ENCODE measurements at places on chromosomes 11 and 22.
A peak's percentile ranks its signal among the peaks of the same experiment; 100 is the strongest.

GRCh38 chr22:44743804-44744211 is 8.6 kb upstream of the ARHGAP8 start:
- no peaks in the 10 kb centered on the region for H3K27me3 ChIP-seq
- no peak overlapping the region for H3K4me3 ChIP-seq
- H3K4me1 ChIP-seq, result peaks cover 6% of the 10 kb centered on the region

DNA sequence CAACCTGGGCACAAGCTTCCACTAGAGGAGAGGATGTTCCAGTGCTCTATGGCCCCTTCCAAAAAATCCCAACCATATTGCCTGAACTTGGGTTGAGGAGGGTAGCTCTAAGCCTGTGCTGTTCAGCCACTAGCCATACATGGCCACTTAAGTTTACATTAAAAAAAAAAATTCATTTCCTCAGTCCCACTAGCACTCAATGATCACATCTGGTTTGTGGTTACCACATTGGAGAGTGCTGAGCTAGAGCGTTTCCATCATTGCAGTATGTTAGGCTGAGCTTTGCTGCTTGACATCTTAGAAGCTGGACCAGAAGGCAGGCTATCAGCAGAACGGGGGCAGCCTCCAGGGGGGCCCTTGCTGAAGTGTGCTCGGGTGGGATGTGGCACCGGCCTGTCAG is 43.5 kb upstream of the CYP2D6 start:
- peaks cover 20% of the 10 kb centered on the region for H3K4me1 ChIP-seq
- DNase-seq, result no peak
- no peaks in the 10 kb centered on the region for H3K27me3 ChIP-seq
- H3K36me3 ChIP-seq, result peaks cover 30% of the 10 kb centered on the region

GRCh38 chr11:116420770-116421528 is 351.8 kb downstream of the BUD13 start:
- H3K27me3 ChIP-seq, result peaks cover 84% of the 10 kb centered on the region
- no peak overlapping the region for H3K4me3 ChIP-seq
- H3K27ac ChIP-seq, result no peak overlapping the region
- H3K4me1 ChIP-seq, result no peaks in the 10 kb centered on the region
- no peak for DNase-seq

- no peak overlapping the region for H3K4me3 ChIP-seq
- peaks cover 11% of the 10 kb centered on the region for H3K27me3 ChIP-seq
- no peaks in the 10 kb centered on the region for H3K4me1 ChIP-seq
- no peaks in the 10 kb centered on the region for H3K36me3 ChIP-seq
Observed at GRCh38 chr11:102853956-102854355, 10.5 kb upstream of the MMP3 start.

DNA sequence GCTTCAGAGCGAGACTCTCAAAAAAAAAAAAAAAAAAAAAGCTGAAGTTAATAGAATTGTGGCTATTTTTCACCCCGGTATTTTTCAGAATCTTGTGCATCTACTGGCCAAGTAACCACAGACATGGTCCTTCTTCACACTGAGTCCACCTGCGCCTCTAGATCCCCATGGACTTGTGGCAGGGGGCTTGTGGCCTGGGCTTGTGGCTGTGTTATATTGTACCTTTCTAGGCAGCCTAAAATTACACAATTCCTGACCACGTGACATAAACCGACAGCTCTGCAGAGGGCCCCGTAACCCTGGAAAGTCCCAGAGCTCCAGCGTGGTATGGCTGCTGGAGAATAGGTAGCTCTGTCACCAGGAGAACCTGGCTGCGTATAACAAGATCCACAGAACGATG is 10.9 kb upstream of the NAALADL1 start:
- no peaks in the 10 kb centered on the region for H3K36me3 ChIP-seq
- no peak overlapping the region for H3K27ac ChIP-seq
- no peaks in the 10 kb centered on the region for H3K27me3 ChIP-seq
- H3K4me1 ChIP-seq, result no peaks in the 10 kb centered on the region
- H3K4me3 ChIP-seq, result no peak overlapping the region

DNA sequence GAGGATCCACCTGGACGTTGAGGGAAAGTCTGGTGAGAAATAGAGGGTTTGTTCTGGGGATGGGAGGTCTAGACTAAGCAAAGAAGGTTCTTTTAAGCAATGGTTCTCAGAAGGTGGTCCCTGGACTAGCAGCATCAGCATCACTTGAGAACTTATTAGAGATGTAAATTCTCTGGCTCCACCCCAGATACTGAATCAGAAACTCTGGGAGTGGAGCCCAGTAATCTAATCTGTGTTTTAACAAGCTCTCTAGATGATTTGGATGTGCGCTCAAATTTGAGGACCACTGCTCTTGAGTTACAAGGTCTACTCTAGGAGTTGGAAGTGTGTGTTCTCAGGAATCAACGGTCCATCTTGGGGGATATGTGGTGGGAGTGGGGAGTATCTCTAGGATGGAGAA is 3.3 kb upstream of the ABCG4 start:
- no peak overlapping the region for H3K27ac ChIP-seq
- DNase-seq, result no peak
- no peaks in the 10 kb centered on the region for H3K4me1 ChIP-seq
- no peaks in the 10 kb centered on the region for H3K36me3 ChIP-seq

- no peak for DNase-seq
- no peak overlapping the region for H3K27ac ChIP-seq
- no peak overlapping the region for H3K4me3 ChIP-seq
- no peaks in the 10 kb centered on the region for H3K36me3 ChIP-seq
Observed at GRCh38 chr11:106999196-106999595, 19.1 kb downstream of the GUCY1A2 start.

- H3K4me3 ChIP-seq, result no peak overlapping the region
- H3K27ac ChIP-seq, result no peak overlapping the region
- no peaks in the 10 kb centered on the region for H3K27me3 ChIP-seq
- H3K36me3 ChIP-seq, result no peaks in the 10 kb centered on the region
Observed at GRCh38 chr11:23406131-23406819, 546.0 kb upstream of the CCDC179 start.

- no peaks in the 10 kb centered on the region for H3K4me1 ChIP-seq
- no peaks in the 10 kb centered on the region for H3K27me3 ChIP-seq
- no peaks in the 10 kb centered on the region for H3K36me3 ChIP-seq
- no peak overlapping the region for H3K27ac ChIP-seq
Observed at GRCh38 chr11:79501707-79502106, 60.9 kb upstream of the TENM4 start.

DNA sequence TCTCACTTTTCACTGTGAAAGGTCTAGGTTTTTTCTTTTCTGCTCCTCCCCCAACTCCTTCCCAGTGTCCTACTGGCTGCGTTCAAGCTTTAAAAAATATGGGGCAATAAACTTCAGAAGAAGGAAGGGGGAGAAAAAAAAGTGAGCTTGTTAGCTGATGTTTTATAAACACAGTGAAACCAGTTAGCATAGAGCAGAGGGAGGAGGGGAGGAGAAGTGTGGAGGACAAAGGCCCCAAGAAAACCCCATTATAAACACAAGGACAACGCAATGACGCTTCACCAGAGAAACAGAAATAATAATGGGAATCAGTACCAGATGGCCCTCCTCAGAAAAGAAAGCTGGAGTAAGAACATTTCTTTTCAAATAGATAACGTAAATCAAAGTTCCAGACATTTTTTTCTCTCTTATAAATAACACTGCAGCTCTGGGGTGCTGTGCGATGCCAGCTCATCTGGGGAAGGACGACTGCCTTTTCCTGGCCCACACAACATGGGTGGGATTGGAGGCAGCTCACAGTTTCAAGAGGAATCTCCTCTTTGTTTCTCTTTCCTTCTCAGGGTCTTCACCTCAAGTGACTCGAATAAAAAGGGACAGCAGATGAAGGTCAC is 235.4 kb upstream of the NARS2 start:
- peaks cover 3% of the 10 kb centered on the region for H3K36me3 ChIP-seq
- peaks cover 9% of the 10 kb centered on the region for H3K27me3 ChIP-seq
- no peak overlapping the region for H3K27ac ChIP-seq
- DNase-seq, result no peak

- no peak overlapping the region for H3K4me3 ChIP-seq
- H3K27me3 ChIP-seq, result peaks cover 25% of the 10 kb centered on the region
- DNase-seq, result no peak
Observed at GRCh38 chr22:39664485-39665200, 94.1 kb downstream of the CACNA1I start.

DNA sequence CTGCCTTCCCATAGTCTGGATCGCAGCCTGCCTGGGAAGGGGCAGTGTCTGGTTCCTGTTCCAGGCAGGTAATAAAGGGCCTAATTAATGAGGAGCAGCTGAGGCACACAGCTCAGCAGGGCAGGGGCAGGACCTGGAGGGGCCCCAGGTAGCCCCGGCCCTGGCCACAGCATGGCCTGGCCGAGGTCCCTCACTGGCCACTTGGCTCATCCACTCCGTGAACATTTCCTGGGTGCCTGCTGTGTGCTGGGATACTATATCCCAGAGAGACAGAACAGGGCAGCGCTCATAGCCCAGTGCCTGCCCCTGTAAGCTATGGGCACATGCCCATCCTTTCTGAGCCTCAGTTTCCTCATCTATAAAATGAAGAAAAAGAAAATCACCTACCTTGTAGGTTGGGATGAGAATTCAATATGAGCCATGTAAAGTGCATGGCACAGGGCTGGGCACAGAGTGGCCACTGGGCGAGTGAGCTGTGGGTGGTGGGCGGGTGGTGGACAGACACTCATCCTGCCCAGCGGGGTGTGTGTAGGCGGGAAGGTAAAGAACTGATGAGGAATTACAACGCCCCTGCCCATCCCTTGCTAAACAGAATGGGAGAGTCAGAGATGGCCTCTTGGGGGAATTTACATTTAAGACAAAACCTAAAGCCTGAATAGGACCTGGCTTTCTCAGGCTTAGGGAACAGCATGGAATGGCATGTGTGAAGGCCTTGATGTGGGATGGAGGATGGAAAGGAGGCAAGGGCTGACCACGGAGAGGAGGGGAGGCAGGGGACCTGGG is 9.2 kb downstream of the MYRF start:
- H3K27me3 ChIP-seq, result peaks cover 8% of the 10 kb centered on the region
- H3K27ac ChIP-seq, result no peak overlapping the region
- DNase-seq, result no peak
- peaks cover 8% of the 10 kb centered on the region for H3K4me1 ChIP-seq
- H3K36me3 ChIP-seq, result peaks cover 4% of the 10 kb centered on the region

- H3K36me3 ChIP-seq, result peaks cover 12% of the 10 kb centered on the region
- no peak overlapping the region for H3K4me3 ChIP-seq
- peak overlapping the region; percentile 60 for H3K27ac ChIP-seq
- DNase-seq, result no peak
- H3K4me1 ChIP-seq, result peaks cover 5% of the 10 kb centered on the region
Observed at GRCh38 chr11:126360049-126360446, 4.6 kb downstream of the ST3GAL4 start.

DNA sequence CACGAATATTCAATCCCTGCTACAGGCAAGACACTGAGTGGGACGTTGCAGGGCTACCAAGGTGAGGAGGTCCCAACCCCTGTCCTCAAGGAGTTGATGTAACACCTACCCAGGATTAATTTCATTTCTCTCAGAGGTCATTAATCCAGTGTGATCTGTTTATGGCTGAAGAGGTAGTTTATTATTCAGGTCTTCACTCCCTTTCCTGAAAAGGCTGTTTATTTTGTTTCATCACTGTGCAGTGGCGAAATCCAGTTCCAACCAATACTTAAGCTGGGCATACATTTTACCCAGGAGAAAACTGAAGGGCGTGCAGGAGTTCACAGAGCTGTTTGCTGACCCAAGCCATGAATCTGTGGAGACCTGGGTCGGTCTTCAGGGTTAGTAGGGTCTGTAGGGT is 2.7 kb upstream of the PTPRJ start:
- H3K27me3 ChIP-seq, result no peaks in the 10 kb centered on the region
- H3K4me3 ChIP-seq, result no peak overlapping the region
- no peak overlapping the region for H3K27ac ChIP-seq
- H3K4me1 ChIP-seq, result peaks cover 23% of the 10 kb centered on the region
- no peak for DNase-seq

- no peak overlapping the region for H3K4me3 ChIP-seq
- H3K4me1 ChIP-seq, result peaks cover 6% of the 10 kb centered on the region
- H3K27ac ChIP-seq, result peak overlapping the region; percentile 30
- H3K36me3 ChIP-seq, result peaks cover 73% of the 10 kb centered on the region
- H3K27me3 ChIP-seq, result no peaks in the 10 kb centered on the region
Observed at GRCh38 chr11:46664612-46665011, 35.8 kb downstream of the ARHGAP1 start.

DNA sequence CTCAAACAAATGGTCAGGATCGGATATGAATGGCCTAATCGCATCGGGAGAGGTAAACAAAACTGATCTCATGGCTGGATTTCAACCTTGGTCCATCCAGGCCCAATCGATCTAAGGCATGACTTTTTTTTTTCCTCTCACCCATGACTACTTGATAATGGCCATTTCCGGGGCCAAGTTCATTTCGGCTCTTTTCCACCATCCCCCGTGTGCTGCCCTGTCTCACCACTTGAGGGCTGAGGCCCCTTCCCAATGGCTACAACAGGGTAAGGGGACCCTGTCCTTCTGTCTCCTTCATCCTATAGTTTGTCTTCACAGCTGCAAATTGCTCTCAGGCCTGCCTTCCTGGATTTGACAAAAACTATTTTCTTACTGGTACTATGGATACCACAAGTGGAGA is 26.7 kb downstream of the GRAP2 start:
- no peak overlapping the region for H3K4me3 ChIP-seq
- H3K27me3 ChIP-seq, result no peaks in the 10 kb centered on the region
- peaks cover 26% of the 10 kb centered on the region for H3K36me3 ChIP-seq
- H3K27ac ChIP-seq, result peak overlapping the region; percentile 85

DNA sequence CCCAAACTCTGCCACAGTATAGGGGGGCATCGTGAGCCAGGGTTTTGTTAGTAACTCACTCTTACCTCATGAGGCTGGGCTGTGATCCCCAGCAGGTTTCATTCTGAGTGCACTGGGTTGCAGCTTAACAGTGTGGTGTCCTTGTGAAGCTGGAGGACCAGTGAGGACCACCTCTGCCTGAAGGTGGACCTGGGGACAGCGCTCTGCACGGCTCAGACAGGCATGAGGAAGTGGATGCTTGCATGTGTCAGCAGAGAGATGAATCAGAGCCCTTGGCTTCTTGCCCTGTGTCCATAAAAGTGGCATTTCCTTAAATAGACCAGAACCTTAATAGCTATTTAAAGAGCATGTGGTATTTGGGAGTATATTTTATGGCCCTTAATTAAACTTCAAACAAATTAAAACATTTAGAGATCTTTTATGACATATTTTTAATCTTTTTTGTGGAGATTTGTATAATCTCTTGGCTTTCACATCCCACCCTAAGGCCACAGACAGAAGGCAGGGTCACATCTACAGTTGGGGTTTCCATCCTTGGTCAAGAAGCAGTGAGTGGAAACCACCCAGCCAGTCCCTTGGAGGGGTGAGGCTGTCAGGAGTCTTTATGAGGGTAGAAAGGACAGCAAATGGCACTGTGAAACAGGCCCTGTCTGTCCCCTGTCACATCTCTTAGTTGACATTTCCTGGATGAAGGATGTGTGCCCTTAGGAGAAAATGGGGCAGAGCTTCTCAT is 24.8 kb upstream of the ADORA2A start:
- peaks cover 35% of the 10 kb centered on the region for H3K4me1 ChIP-seq
- H3K4me3 ChIP-seq, result no peak overlapping the region
- no peak for DNase-seq
- peaks cover 4% of the 10 kb centered on the region for H3K36me3 ChIP-seq

DNA sequence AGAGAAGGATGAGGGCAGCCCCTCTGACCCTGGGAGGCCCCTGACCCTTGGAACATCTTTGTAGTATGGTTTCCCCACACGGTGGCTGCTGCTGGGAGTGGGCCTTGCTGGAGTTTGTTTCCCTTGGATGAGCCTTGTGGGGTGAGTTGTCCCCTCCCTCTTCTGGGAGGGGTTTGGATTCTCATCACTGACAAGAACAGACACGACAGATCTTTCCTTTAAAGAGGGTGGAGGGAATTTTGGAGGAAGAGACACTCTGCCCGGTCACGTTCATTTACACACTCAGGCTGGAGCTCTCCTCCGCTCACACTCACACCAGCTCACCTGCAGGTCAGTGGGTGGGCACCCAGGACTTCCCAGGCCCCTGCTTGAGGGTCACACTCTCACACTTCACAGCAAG is 31.7 kb downstream of the POU2F3 start:
- H3K4me3 ChIP-seq, result no peak overlapping the region
- peaks cover 1% of the 10 kb centered on the region for H3K4me1 ChIP-seq
- H3K27ac ChIP-seq, result no peak overlapping the region
- peaks cover 2% of the 10 kb centered on the region for H3K36me3 ChIP-seq
